ENCODE measurements at places on chromosomes 12 and 14. TPM values are rescaled to one million over a fixed set of nuclear protein-coding genes. Genes with fewer than 3 reads are reported as not detected.

Gene STON2
- 47.4 TPM for total RNA-seq

Gene PROX2
- total RNA-seq: not detected

DNA sequence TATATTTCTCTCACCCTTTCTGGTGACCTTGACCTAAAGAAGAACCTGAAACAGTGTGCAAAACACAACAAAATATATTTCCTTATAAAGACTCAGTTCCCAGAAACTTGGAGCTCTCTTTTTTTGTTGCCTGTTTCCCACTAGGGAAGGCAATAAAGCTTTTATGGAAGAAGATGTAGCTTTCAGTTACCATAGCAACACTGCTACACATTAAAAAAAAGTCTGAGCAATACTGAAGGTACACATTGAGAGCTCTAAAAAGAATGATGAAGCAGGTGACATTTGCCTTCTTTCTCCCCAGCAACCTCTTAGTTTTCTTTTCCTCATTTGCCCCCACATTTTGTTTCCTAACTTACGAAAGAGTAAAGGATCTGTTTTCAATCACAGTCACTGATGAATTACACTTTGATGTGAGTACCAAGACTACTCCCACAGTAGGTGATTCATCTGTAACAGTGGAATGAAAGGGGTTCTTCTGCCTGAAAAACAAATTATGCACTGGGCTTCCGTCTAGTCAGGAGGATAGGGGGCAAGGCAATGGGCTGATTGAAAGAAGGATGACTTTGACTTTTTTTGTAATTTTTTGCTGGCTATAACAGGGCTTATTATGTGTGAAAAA, 1.1 kb upstream of the CATSPERB start:
- peak; percentile 7 for DNase-seq

Gene GNG2
- total RNA-seq: not detected

DNA sequence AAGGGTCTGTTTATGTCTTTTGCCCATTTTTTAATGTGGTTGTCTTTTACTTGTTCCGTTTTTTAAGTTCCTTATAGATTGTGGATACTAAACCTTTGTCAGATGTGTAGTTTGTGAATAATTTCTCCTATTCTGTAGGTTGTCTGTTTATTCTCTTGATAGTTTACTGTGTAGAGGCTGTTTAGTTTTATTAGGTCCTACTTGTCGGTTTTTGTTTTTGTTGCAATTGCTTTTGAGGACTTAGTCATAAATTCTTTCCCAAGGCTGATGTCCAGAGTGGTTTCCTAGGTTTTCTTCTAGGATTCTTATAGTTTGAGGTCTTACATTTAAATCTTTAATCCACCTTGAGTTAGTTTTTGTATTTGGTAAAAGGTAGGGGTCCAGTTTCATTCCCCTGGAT, 33.9 kb downstream of the SLC39A9 start:
- DNase-seq: no peak

GRCh38 chr14:76863724-76864407, 37.7 kb downstream of the LRRC74A start:
- peak; percentile 12 for DNase-seq

GRCh38 chr12:127583041-127583440, 683.9 kb upstream of the TMEM132C start:
- DNase-seq: no peak

Gene ZFHX2
- total RNA-seq: 0.26 TPM

DNA sequence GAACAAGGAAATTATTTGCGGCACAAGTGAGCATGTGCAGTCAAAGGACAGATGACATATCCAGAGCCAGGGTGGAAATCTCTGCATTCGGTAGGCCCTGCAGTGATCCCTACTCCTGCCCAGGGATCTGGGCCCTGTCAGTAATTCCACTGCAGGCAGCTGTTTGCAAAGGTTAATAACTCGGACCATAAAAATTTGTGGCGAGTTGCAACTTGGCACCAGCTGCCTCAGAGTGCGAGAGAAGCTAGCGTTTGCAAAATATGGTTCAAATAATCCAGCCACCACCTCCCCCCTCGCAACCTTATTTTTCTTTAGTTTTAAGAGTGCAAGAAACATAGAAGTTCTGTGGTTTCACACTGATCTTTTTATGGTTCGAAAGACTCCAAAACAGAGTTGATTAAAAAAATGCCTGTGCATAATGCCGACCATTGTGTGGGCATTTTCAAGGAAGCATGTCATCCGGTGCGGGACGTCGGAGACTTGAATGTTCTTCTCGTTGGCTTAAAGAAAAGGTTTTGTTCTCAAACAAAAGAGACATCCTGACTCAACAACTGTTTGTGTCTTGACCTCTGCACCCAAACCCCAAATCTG, 224.5 kb downstream of the BCL11B start:
- DNase-seq: no peak

GRCh38 chr14:33134162-33134561, 195.5 kb downstream of the NPAS3 start:
- DNase-seq: no peak

GRCh38 chr14:24246765-24247212, 4.4 kb upstream of the TINF2 start:
- DNase-seq: no peak

DNA sequence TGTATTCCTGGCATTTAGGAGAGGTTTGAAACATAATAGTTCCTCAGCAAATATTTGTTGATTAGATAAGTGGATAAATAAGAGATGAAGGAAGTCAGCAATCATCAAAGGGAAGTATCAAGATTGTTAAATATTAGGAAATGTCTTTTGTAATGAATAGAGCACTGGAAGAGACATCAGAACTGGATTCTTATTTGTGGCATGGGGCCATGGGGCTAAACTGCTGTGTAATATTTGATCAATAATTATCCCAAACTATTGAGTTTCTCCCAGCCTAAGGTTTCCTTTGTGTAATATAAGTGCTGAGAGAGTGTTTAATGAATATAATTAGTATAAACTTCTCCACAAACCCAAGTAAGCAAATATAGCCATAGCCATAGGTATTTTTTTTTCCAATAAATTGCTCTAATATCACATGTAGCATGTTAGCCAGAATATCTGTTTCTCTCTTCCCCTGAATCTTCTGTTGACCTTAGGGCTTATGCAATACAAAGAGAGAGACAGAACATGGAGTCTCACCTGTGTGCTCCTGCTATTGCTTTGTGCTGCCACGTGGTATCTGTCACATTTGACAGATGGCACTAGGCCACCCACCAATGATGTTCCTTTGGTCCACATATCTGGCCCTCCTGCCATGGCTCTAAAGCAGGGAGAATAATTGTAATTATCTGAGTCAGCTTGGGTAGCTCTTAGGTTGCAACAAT, 658.7 kb downstream of the SOX5 start:
- no peak for DNase-seq

DNA sequence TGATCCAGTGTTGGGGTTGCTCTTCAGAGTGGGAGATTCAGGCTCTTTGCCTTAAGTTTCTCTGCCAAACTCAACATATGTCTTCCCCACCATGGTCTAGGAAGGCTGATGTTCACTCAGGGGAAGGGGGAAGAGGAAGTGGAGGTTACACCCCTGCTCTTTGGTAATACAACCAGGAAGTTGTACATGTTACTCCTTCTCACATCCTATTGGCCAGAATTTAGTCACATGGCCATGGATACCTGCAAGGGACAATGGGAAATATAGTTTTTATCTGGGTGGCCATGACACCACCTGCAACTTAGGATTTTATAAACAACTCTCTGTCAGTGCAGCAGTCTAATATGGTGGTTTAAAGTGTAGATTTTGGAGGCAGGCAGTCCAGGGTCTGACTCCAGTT, 150.9 kb downstream of the TBX5 start:
- no peak for DNase-seq

GRCh38 chr12:46521145-46521544, 148.6 kb upstream of the SLC38A2 start:
- no peak for DNase-seq

GRCh38 chr14:64762044-64763034, 58.1 kb downstream of the PLEKHG3 start:
- DNase-seq: peak; percentile 82

DNA sequence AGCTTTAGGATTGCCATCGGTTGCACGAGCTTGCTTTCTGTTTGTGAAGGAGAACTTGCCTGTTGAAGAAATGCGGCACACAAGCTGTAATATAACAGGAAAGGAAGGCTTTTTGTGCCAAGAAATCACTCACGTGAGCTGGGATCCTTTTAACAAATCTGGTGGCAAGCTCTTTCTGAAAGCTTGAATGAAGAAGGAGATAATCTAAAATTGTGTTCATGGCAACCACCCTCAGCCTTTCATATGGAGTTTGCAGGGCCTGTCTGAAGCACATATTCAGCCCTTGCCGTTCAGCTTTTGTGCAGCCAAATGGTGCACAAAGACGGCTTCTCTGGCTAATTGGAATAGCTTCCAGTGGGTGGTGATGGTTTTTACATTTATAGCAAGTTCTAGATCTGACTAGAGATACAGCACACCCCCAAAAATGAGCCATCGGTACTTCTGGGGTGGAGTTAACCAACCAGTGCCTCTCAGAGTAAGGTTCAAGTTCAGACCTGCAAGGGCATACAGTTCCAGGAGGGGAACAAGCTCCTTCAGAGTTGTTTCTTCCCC, 107.4 kb downstream of the AEBP2 start:
- DNase-seq: peak; percentile 79

DNA sequence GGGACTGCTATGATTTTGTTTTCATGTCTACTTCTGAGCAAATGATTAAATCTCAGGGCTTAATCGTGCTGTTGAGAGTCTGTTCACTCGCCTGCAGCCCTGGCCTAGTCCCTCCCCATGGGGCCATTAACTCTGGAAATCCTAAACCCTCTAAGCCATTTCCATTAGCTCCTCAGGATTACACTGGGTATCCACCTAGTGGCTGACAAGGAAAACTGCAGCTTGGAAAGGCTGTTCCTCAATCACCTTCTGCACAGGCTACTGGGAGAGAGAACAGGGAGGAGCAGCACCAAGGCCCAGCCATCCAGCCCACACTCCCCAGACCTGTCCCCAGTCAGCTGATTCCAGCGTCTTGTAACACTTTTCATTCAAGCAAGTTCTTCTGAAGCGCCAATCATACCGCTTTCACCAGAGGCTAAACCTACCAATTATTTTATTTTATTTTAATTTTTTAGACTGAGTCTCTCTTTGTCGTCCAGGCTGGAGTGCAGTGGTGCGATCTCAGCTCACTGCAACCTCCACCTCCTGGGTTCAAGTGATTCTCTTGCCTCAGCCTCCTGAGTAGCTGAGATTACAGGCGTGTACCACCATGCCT, 48.7 kb downstream of the NEUROD4 start:
- peak; percentile 52 for DNase-seq

- no peak for DNase-seq
These were observed 50.8 kb upstream of the BBS10 start for GRCh38 chr12:76399040-76399439.

Gene BDKRB1
- 1.0 TPM for total RNA-seq

Gene GALNT8
- 0.13 TPM for total RNA-seq

Gene MAP1LC3B2
- total RNA-seq: 1.8 TPM

Gene DLK1
- total RNA-seq: not detected

Gene RNASE7
- total RNA-seq: 12.1 TPM

Gene EIF2S3B
- 0.79 TPM for total RNA-seq

Gene CLEC4C
- total RNA-seq: not detected

DNA sequence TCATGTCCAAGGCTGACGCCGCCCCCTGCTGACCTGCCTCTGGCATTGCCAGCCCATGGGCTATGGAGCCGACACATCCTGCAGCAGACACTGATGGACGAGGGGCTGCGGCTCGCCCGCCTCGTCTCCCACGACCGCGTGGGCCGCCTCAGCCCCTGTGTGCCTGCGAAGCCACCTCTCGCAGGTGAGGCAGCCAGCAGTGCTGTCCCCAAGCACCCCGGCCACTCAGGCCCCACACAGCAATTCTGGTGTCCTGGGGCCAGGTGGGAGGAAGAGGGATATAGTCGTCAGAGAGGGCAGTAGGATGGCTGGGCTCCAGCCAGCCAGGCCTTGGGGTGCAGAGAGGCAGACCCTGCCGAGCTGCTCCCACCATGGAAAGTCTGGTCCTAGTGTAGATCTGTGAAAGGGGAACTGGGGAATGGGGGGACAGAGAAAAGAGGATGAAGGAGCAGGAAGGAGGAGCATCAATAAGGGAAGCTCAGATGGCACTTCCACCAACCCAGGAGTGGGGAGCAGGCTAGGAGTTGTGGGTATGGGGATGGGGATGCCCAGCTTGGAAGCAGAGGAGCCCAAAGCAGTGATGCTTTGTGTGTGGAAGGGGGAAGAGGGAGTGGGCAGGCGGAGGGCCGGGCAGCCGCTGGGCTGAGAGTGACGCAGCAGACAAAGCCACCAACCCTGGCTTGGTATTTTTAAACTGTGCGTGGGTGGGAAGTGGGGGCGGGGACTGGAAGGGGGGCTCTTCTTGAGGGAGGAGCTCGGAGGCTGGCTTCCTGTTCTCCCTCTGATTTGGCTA, 4.7 kb downstream of the NAB2 start:
- DNase-seq: peak; percentile 72

DNA sequence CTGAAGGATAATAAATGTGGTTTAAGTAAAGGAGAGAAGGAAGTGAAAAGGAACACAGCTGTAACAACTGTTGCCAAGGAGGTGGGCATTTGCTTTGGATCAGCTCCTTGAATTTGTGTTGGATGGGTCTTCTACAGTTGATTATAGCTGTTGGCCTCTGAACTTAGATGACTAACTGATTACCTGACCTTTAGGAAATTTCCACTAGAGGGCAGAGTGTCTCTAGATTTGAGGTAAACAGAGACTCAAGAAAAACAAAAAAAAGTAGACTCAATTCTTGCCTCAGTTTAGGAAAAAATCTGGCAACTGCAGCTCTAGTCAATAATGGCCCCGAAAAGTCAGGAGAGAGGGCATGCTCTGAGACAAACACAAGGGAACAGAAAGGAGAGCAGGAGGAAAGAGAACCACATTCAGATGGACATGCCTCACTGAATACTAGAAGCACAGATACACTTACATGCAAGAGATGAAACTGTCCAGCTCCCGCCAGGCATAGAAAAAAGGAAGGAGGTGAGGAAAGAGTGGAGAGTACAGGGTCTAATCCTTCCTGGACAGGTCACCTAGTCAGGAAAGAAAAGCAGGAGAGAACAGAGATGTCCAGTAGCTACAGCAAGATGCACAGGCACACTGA, 20.6 kb downstream of the COX14 start:
- DNase-seq: peak; percentile 39

Gene HOTAIR
- not detected for total RNA-seq

Gene PLBD1
- total RNA-seq: 1.1 TPM

Gene CALCOCO1
- total RNA-seq: 45.6 TPM

Gene KLRC2
- not detected for total RNA-seq

Gene KRT74
- 0.13 TPM for total RNA-seq

GRCh38 chr12:54286042-54287030, 5.8 kb downstream of the HNRNPA1 start:
- peak; percentile 73 for DNase-seq
